Esophagus muscularis mucosa (tissue), 4 donors: ENCODE measurements at places on chromosomes 13 and 19. TPM values are rescaled to one million over a fixed set of nuclear protein-coding genes. Genes with fewer than 3 reads are reported as not detected.

- H3K36me3 ChIP-seq, result peaks cover 68% of the 10 kb centered on the region
- no peak overlapping the region for H3K27ac ChIP-seq
- no peak for DNase-seq
- peaks cover 5% of the 10 kb centered on the region for H3K4me1 ChIP-seq
- H3K27me3 ChIP-seq, result no peaks in the 10 kb centered on the region
- no peak overlapping the region for H3K4me3 ChIP-seq
Observed at GRCh38 chr19:7540761-7541474, 5.4 kb downstream of the PNPLA6 start.

DNA sequence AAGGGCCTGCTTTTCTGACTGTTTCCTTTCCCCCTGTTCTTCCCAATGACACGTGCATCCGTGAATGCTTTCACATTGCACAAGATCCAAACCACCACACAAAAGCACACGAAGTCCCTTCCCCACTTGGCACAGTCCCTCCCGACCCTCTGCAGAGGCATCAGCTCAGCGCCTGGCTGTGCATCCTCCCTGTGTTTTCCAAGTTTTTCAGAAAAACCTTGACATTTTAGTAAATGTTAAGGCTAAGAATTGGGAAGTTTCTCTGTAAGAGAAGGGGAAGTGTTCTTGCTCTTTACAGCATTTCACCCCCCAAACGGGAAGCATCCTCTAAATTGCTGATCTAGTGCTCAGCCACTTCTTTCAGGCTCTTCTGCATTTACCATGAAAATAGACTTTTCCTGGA lies 94.5 kb upstream of the TM9SF2 start:
- H3K27ac ChIP-seq, result no peak overlapping the region
- H3K27me3 ChIP-seq, result no peaks in the 10 kb centered on the region
- no peaks in the 10 kb centered on the region for H3K36me3 ChIP-seq
- DNase-seq, result no peak
- no peak overlapping the region for H3K4me3 ChIP-seq
- no peaks in the 10 kb centered on the region for H3K4me1 ChIP-seq

- no peaks in the 10 kb centered on the region for H3K27me3 ChIP-seq
- DNase-seq, result no peak
- H3K4me3 ChIP-seq, result peak overlapping the region; percentile 70
- H3K4me1 ChIP-seq, result peaks cover 45% of the 10 kb centered on the region
- peak overlapping the region; percentile 81 for H3K27ac ChIP-seq
- no peaks in the 10 kb centered on the region for H3K36me3 ChIP-seq
Observed at GRCh38 chr19:42422901-42423461, 4.2 kb downstream of the LIPE start.

ZNF787 gene
- 22.7 TPM for total RNA-seq

DNA sequence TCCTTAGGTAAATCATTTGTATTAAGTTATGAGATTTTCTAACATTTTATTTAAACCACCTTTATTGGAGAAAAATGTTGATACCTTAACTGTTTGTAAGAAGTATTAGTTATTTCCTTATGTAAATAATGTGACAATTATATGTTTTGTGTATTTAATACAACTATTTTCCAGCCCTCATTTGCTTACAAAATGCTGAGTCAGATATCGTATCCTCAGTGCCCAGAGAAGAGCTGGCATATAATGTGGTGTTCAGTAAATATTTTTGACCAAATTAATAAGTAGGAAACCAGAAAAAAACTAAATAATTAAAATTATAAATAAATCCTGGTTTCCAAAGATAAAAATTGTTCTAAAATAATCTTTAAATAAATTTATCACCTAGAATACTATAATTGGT lies 140.2 kb upstream of the PCDH17 start:
- H3K4me1 ChIP-seq, result no peaks in the 10 kb centered on the region
- DNase-seq, result no peak
- H3K27ac ChIP-seq, result no peak overlapping the region
- no peaks in the 10 kb centered on the region for H3K27me3 ChIP-seq

DNA sequence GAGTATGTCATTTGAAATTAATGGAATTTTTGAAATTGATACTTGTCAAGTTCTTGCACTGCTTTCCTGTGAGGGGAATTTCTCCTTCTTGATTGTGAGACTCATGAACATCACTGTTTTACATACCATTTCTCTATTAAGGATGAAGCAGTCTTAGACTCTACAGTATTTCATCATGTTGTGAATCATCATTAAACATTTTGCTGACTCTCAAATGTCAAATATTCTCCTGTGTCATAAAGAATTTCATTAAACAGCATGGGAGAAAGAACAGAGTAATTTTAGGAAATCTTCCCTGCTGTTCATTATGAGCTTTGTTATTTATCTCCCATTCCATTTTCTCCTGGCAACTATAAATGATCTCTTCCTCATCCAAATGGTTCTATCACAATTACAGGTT lies 729.0 kb downstream of the PCDH9 start:
- no peak overlapping the region for H3K27ac ChIP-seq
- H3K36me3 ChIP-seq, result no peaks in the 10 kb centered on the region
- H3K4me1 ChIP-seq, result no peaks in the 10 kb centered on the region
- H3K27me3 ChIP-seq, result no peaks in the 10 kb centered on the region

DNA sequence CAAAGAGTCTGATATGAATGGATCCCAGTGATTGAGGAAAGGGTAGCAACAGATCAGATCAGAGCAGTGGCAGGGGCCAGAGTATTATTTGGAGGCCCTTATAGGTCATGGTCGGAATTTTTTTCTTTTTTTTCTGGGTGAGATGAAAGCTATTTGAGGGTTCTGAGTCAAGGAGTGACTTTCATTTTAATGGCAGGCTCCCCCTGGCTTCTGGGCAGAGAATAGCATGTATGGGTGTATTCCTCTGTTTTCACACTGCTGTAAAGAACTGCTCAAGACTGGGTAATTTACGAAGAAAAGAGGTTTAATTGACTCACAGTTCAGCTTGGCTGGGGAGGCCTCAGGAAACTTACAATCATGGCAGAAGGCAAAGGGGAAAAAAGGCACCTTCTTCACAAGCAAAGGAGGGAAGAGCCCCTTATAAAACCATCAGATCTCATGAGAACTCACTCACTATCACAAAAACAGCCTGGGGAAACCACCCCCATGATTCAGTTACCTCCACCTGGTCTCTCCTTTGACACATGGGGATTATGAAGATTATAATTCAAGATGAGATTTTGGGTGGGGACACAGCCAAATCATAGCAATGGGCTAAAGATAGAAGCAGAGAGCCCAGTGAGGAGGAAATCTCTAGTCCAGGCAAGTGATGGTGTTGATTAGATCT lies 3.0 kb upstream of the SLC6A16 start:
- no peak overlapping the region for H3K4me3 ChIP-seq
- no peak overlapping the region for H3K27ac ChIP-seq
- DNase-seq, result peak; percentile 34
- H3K4me1 ChIP-seq, result no peaks in the 10 kb centered on the region
- H3K27me3 ChIP-seq, result no peaks in the 10 kb centered on the region

ZNF730 gene
- not detected for total RNA-seq

RYR1 gene
- 3.7 TPM for total RNA-seq

DNA sequence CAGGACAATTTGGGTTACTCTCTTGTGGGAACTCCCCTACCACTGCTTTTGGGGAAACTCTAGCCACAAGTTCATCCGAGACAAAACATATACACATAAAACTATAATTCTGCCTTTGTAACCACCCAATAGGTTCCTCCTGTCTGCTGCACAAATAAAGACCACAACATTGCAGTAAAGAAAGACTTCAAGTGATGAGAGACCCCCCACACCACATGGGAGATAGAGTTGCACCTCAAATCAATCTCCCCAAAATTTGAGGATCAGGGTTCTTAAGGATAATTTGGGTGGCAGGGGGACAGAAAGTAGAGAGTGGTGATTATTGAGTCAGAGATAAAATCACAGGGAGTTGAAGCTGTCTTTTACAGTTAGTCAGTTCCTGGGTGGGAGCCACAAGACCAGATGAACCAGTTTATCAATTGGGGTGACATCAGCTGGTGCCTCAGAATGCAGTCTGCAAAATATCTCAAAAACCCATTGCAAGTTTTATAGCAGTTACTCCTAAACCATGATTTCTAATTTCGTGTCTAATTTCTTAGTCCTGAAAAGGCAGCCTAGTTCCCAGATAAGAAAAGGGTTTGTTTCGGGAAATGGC lies 1348.5 kb downstream of the PCDH9 start:
- no peak for DNase-seq
- H3K4me1 ChIP-seq, result no peaks in the 10 kb centered on the region
- no peak overlapping the region for H3K4me3 ChIP-seq
- no peak overlapping the region for H3K27ac ChIP-seq
- no peaks in the 10 kb centered on the region for H3K36me3 ChIP-seq

PRR22 gene
- 1.2 TPM for total RNA-seq

- no peaks in the 10 kb centered on the region for H3K27me3 ChIP-seq
- no peak for DNase-seq
- peaks cover 6% of the 10 kb centered on the region for H3K4me1 ChIP-seq
- no peak overlapping the region for H3K27ac ChIP-seq
- H3K4me3 ChIP-seq, result no peak overlapping the region
Observed at GRCh38 chr19:17458970-17459369, 1.8 kb downstream of the NXNL1 start.

GRCh38 chr13:100314132-100314910 lies 225.4 kb downstream of the PCCA start:
- H3K36me3 ChIP-seq, result peaks cover 14% of the 10 kb centered on the region
- H3K4me3 ChIP-seq, result no peak overlapping the region
- H3K27ac ChIP-seq, result no peak overlapping the region
- no peaks in the 10 kb centered on the region for H3K4me1 ChIP-seq
- no peaks in the 10 kb centered on the region for H3K27me3 ChIP-seq
- no peak for DNase-seq

DNA sequence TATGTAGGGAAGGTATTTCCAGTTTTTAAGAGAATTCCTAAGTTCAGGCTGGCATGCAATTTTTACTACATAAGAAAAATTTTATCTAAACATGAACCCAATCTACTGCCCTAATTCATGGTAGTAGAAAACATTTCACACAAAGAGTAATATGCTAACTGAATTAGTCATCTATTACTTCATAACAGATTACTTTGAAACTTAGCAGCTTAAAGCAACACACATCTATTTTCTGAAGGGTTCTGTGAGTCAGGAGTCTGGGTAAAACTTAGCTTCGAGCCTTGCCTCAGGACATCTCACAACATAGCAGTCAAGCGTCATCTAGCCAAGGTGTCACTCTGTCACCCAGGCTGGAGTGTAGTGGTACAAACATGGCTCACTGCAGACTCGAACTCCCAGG lies 537.5 kb downstream of the DCT start:
- no peaks in the 10 kb centered on the region for H3K36me3 ChIP-seq
- H3K27me3 ChIP-seq, result no peaks in the 10 kb centered on the region
- H3K4me1 ChIP-seq, result no peaks in the 10 kb centered on the region
- no peak overlapping the region for H3K27ac ChIP-seq
- no peak overlapping the region for H3K4me3 ChIP-seq
- no peak for DNase-seq

- H3K4me1 ChIP-seq, result no peaks in the 10 kb centered on the region
- no peak for DNase-seq
- H3K27ac ChIP-seq, result no peak overlapping the region
- H3K36me3 ChIP-seq, result no peaks in the 10 kb centered on the region
- H3K27me3 ChIP-seq, result peaks cover 90% of the 10 kb centered on the region
Observed at GRCh38 chr19:50876456-50876855, 3.2 kb downstream of the KLK2 start.

PSPN gene
- 3.7 TPM for total RNA-seq

ZNF610 gene
- total RNA-seq, result 3.2 TPM

DNA sequence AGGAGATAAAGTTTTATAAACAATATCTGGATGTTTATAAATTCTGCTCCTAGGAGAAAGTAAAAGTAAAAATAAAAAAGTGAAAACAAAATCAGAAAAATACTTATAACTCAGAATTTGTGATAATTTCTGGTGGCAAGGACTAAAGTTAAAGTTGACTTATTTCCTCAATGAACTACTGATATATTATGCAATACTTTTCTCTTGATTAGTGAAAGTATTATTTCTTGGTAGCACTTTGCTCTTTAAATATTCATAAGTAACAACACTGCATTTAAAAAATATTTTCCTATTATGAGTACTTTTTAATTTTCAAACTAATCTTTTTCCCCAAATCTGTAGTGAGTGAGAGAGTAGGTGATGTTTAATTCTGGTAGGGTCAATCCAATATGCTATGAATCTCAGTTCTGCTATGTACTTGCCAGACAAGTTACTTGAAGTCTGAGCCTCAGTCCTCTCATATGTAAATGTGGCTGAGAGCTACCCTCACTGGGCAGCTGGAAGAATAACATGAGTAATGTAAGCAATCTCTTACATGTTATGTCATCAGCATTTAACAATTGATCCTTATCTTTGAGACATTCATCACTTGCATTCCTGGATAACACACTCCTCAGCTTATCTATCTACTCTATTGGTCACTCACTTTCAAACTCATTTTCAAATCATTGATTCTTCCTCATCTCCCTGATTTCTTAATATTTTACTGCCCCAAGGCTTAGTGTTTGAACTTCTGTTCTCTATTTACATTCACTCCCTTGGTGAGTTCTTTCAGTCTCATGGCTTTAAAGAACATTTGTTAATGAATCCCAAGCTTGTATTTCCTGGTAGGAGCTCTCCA lies 239.0 kb downstream of the RGCC start:
- peaks cover under 1% of the 10 kb centered on the region for H3K36me3 ChIP-seq
- no peak overlapping the region for H3K4me3 ChIP-seq
- peaks cover 37% of the 10 kb centered on the region for H3K4me1 ChIP-seq
- DNase-seq, result no peak

DNA sequence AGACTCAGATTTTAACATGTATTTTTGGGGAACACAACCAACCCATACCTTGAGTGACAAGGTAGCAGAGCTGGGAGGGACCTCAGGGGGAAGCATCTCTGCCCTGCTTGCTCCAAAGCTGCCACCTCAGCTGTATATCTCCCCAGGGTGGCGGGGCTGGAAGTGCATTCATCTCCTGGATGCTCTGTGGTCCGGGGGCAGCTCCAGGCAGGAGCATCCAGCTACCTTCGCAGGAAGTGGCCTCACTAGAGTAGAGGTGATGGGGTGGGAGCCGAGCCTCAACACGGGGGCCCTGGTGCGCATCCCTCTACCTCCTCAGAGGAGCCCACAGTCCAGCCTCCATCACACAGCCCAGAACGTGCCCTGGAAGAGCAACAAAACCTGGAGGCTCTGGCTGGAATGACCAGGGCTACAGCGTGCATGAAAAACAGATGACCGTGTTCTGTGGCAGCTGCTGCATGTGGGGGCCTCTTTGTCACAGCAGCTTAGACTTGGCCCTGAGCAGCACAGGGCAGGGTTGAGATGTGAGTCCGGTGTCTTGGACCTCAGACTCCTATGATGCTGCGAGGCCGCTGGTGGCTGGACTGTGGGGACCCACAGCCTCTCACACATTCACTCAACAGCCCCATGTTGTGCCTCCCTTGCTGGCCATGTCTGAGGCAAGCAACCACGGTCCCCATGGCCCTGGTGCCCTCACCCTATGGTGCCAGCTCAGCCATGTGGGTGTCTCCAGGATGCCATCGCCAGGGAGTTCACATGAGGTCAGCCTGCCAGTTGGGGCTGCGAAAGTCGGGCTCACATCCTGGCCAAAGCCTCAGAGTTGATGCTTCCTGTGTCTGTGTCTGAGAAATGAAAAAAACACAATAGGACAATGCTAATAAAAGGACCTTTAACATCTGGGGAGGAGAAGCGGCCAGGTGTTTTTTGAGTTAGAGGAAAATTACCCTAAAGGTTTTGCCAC lies 17.1 kb upstream of the GAS6 start:
- H3K4me3 ChIP-seq, result no peak overlapping the region
- no peaks in the 10 kb centered on the region for H3K27me3 ChIP-seq
- peak; percentile 80 for DNase-seq
- peak overlapping the region; percentile 82 for H3K27ac ChIP-seq

ASPDH gene
- total RNA-seq, result not detected

GAMT gene
- 13.4 TPM for total RNA-seq

- H3K27me3 ChIP-seq, result no peaks in the 10 kb centered on the region
- no peak for DNase-seq
- H3K36me3 ChIP-seq, result no peaks in the 10 kb centered on the region
- H3K27ac ChIP-seq, result peak overlapping the region; percentile 90
- peak overlapping the region; percentile 79 for H3K4me3 ChIP-seq
Observed at GRCh38 chr19:45179072-45179891, 698 bp downstream of the BLOC1S3 start.
